ENCODE measurements at places on chromosomes 1 and 21.

- DNase-seq = no peak
Observed at GRCh38 chr1:116739371-116740012, 14.7 kb upstream of the CD2 start.

DNA sequence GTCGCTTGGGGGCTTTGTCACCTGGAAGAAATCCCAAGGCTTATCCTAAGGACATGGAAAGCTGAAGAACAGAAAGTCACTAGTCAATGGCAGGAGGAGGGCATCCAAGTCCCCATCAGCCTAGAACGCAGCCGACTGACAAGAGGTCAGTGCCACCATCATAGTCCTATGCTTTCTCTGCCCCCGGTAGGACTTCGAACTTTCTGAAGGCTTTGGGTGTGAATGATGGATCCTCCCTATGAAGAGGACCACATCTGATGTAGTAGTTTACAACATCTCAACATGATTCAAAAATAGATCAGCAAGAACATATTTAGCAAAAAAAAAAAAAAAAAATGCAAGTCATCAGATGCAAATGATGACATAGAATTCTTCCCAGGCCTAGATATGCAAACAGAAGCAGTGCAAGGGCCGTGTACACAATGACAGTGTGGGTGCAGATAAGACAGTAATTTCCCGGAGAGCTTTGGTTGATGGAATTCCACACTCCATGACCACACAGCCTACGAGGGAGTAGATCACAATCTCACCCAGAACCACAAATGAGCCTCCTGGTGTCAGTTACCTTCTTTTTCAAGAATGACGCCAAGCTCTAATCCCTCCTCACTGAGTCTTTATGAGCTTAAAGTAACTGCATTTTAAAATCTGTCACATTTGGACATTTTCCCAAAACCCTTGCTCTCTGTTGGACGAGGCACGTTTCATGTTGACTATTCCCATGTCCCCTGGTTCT, 88.2 kb downstream of the PSMG1 start:
- DNase-seq = peak; percentile 66

DNA sequence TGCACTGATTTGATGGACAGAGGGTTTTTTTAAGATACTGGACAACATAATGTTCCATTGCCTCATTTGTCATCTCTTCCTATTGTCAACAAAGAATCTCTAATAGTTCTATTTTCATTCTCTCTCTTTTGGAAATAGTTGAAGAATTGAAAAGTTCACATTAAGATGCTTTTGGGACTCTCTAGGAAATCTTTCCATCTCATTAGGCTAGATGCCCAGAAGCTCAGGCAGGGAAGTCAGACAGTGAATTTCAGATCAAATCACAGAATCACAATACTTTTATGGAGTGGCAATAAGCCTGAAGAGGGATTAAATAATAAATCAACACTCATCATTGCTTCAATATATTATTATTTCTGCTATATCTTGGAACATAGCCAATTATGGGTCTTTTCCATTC, 29.2 kb downstream of the NEGR1 start:
- DNase-seq = no peak

DNA sequence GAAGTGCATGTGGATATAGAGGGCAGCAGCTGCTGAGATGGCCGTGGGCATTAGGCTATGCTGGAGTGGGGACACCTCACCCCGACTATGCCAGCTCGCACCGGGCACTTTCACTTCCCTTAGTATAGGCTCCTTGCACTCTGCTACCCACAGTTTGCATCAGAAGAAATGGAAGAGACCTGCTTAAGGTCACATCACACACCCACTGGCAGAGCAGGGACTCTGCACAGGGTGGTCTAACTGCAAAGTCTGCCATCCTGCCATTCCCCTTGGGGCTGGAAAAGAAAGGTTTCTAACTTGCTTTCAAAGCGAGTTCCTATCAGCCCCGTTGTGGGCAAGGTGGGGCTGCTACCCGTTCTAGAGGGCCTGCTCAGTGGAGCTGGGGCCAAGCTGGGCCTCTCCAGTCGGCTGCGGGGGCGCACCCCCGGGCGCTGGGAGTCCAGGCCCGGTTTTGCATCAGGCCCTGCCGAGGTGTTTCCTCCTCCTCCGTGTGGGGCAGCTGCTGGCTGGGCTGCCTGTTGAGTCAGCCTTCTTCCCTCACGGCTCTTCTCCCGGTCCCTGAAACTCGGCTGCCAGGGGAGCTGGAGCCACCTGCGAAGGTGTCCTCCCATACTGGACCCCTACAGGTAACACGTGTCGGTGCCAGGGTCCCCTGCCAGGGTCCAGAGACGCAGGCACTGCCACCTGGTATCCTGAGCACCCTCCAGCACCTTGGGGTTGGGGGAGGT, at the start of gene SYTL1:
TSS of gene SYTL1 (plus strand) at position 498 of the 728 bp plus-strand sequence. CDS start 3,313 bp downstream, outside the sequence.
- DNase-seq = peak; percentile 76

DNA sequence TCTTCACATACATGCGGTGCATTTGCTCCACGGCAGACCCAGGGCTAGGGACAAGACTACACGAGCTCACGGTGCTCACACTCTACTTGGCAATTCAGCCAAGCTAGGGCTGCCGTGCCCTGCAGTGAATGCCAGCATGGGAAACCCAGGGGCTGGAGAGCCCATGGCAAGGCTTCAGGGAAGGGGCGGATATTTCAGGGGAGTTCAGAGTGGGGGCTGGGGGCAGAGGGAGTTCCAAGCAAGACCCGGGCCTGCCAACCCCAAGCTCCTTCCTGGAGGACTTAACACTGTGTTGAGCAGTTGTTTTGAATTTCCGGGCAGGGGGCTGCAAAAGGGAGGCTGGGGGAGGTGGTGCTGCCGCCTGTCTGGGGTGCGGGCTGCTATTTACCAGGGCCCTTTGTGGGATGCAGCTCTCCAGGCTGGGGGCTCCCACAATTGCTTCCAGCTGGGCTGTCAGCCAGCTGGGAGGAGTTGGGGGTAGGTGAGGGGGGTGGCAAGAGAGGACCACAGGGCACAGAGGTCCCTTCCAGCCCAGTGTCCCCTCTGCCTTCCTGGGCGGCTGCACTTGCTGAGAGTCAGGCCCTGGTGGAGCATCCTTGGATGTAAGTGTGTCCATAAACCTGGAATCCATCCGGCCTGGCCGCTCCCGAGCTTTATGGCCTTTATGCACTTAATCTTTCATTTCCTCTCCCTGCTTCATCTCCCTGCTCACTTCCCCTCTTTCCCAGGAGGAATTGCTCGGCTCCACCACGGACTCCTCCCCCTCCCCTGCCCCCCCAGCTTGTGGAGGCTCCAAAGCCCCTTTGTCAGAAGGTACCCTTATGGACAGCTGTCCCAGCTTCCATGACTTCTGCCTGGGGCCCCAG, 55.8 kb upstream of the SSBP3 start:
- DNase-seq = no peak

- DNase-seq = no peak
Observed at GRCh38 chr1:230240446-230241086, 173.5 kb downstream of the GALNT2 start.

- peak; percentile 16 for DNase-seq
Observed at GRCh38 chr1:214808845-214809460, 206.0 kb downstream of the CENPF start.

GRCh38 chr1:53905509-53905908, 11.5 kb downstream of the DIO1 start:
- no peak for DNase-seq

GRCh38 chr1:1165485-1165884, 8.2 kb upstream of the TTLL10 start:
- no peak for DNase-seq

DNA sequence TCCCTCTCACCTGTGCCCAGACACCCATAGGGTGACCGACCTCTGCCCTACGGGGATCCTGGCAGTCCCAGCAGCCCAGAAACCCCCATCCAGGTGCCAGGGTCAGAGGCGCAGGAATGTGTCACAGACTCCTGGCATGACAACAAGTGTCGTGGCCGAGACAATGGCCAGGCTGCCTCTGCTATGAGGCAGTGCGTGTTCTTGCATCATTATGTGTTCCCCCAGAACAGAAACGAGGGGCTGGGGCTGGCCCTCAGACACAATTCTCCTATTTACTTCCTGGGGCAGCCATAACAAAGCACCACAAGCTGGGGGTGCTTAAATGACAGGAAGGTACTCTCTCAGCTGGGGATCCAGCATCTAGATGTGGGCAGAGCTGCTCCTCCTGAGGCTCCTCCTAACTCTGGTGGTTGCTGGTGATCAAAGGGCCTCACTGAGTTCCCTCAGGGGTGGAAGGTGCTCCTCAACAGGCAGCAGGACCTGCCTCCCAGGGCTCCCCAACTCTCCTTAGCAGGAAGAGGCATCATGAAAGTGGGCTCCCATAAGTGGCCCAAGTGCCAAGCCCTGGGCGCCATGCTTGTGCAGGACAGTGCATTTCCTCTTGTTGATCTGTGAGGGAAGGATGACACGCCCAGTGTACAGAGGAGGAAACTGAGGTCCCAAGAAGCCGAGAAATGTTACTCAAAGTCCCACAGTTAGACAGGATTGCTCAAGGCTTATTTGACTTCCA, 24.2 kb upstream of the BACE2 start:
- DNase-seq = no peak

DNA sequence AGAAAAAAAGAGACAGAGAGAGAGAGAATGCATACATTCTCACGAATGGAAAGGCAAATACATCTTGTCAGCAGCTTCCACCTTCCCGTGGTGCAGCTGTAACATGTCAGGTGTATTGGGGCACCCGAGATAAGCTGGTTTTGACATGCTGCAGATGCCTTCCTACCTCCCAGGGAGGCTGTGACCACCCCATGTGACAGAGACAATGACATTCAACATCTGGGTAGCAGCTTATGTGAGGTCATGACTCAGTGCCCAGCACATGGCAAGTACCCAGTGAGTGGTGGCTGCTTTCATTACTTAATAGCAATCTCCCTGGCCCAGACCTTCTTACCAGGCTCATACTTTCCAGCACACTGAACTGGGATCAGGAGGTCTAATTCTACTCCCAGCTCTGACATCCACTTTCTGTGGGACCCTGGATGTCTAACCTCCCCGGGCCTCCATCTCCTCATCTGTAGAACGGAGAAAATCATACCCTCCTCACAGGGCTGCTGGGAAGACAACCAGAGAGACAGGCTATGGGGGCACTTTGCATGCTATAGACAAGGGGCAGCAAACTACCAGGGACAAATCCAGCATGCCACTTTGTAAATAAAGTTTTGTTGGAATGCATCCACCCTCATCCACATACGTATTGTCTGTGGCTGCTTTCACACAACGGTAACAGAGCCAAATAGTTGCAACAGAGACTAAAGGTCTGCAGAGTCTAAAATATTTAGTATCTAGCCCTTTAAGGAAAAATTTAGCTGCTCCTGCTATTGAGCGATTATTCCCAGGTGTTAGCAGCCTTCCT, 38.5 kb upstream of the ZBTB40 start:
- DNase-seq = no peak

GRCh38 chr1:230651235-230651634, 9.0 kb downstream of the COG2 start:
- no peak for DNase-seq

- no peak for DNase-seq
Observed at GRCh38 chr21:41801321-41802197, 34.7 kb upstream of the RIPK4 start.

- DNase-seq = no peak
Observed at GRCh38 chr1:194184425-194184824, 998.0 kb upstream of the B3GALT2 start.

DNA sequence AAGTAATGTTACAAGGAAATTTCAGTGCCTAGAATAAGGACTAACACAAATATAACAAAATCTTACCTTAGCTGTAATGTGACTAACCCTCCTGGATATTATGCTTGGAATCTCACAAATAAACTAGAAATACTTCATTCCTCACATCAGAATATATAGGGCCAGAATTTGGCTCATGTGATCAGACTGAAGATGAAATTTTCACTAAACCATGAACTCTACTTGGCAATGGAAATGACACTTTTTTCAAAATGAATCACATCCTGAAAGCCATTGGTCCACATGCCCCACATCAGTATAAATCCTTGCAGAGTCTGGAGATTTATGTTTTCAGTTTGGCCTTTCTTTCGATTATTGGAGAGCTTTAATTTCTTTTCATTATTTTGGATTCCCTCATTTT, 227.8 kb downstream of the NRIP1 start:
- no peak for DNase-seq

GRCh38 chr21:14482165-14482564, 64.0 kb downstream of the SAMSN1 start:
- no peak for DNase-seq

GRCh38 chr1:6547301-6547700, 7.0 kb downstream of the NOL9 start:
- DNase-seq = peak; percentile 30

DNA sequence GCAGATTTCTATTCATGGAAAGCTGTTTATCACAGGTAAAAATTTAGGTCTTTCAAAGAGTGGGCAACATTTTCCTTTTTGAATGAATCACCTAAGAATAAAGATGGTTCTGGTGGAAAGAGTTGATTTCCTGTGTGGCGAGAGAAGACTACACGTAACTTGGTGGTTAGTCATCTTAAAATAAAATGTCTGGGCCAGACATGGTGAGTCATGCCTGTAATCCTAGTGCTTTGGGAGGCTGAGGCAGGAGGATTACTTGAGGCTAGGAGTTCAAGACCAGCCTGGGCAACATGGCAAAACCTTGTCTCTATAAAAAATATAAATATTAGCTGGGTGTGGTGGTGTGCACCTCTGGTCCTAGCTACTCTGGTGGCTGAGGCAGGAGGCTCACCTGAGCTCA, 65.7 kb downstream of the DISP1 start:
- DNase-seq = no peak

- no peak for DNase-seq
Observed at GRCh38 chr1:67514786-67515185, 84.6 kb upstream of the SERBP1 start.

DNA sequence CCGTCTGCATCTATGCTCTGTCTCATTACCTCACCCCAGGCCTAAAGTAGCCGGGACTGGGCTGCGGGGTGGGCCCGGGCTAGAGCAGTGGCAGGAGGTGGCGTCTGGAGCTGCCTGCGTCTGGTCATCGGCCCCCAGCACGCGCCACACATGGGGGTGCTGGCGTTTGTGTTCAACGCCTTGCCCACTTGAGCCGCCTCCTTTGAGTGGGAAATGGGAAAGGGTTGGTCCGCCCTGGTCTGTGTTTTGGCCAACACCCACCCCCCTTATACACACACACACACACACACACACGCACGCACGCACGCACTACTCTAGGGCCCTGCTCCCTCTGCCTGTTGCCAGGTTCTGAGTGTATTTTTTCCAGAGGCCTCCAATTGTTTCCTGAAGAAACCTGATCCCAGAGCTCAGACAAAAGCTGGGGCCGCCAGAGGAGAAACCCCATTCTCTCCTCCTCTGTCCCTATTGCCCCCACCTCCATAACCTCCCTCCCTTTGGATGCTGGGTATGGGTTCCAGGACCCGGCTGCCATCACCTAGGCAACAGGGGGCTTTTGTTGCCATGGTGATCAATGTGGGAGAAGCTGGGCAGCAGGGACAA, 10.1 kb downstream of the VANGL2 start:
- DNase-seq = no peak

Data from Caki2 (cell line).